ENCODE measurements at places on chromosomes 5 and 9.

DNA sequence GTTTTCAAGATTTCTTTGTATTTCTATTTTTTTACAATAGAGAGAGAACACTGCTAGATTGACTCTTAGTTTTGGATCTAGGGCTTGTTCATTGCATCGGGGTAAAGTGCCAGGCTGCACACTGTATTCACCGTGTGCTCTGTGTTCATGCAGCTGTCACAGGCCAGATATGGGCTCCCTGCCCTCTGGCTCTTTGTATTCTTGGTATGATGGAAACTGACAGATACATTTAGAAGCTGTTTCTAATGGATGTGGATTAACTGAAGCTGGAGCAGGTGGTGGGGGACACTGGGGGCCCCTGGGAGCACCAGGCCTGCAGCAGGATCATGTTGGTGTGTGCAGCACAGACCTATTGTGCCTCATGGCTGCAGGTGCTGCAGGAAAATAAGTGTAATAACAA lies 28.0 kb downstream of the SLC36A1 start:
- DNase-seq: no peak

DNA sequence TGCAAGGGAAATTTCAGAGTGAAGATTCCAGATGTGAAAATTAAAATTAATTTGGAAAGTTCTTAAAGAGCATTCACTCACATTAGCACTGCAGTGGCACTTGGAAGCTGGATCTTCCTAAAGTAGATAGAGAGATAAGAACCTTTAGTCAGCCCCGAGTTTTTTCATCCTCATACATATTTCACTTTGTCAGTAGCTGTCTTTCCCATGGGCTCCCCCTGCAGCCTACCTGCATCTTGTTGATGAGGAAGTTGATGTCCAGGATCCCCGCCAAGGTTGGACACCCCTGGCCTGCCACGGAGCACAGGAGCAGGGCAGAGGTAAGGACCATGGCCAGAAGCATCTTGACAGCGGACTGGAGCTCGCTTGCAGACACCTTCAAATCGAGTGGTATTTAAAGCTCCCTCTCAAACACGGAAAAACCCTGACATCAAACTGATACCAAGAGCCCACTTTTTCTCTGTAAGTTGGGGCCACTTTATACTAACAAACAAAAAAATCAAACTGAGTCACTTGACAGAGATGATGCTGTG lies at the start of gene IL9:
Gene IL9, minus strand, starts transcription at position 368 of the 533 bp plus-strand sequence. Its CDS starts 25 bp downstream, at position 343.
- no peak for DNase-seq

GRCh38 chr5:31809050-31809870 lies 170.3 kb downstream of the PDZD2 start:
- DNase-seq: peak; percentile 82

GRCh38 chr5:16934123-16934522 lies 2.0 kb downstream of the MYO10 start:
- peak; percentile 84 for DNase-seq

GRCh38 chr9:124215956-124216355 lies 41.8 kb upstream of the NEK6 start:
- DNase-seq: no peak

- no peak for DNase-seq
Measured at GRCh38 chr5:92704590-92704989, 876.4 kb downstream of the NR2F1-AS1 start.

DNA sequence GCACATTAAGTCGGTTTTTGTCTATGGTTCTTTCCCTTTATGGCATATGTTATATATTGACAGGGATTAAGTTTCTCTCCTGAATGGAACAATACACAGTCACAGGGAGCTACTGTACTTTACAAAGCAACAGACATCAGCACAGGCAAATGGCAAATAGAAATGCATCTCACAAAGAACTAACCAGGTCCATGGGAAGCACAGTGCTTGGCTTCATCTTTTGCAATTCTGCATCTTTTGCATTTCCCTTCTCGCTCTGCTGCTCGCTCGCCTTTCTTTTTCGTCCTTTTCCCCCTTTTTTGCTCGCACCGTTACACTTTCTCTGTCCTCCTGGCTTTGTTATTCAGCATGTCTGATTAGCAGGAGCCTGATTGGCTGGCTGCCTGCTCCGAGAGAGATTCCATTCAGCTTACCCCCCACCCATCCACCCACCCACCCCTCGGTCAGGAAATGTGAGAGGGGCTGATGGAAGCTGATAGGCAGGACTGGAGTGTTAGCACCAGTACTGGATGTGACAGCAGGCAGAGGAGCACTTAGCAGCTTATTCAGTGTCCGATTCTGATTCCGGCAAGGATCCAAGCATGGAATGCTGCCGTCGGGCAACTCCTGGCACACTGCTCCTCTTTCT lies at the start of gene ADAMTSL1:
Gene ADAMTSL1, plus strand, starts transcription at position 502 of the 628 bp plus-strand sequence. Its CDS starts 80 bp downstream, at position 582.
- DNase-seq: no peak

DNA sequence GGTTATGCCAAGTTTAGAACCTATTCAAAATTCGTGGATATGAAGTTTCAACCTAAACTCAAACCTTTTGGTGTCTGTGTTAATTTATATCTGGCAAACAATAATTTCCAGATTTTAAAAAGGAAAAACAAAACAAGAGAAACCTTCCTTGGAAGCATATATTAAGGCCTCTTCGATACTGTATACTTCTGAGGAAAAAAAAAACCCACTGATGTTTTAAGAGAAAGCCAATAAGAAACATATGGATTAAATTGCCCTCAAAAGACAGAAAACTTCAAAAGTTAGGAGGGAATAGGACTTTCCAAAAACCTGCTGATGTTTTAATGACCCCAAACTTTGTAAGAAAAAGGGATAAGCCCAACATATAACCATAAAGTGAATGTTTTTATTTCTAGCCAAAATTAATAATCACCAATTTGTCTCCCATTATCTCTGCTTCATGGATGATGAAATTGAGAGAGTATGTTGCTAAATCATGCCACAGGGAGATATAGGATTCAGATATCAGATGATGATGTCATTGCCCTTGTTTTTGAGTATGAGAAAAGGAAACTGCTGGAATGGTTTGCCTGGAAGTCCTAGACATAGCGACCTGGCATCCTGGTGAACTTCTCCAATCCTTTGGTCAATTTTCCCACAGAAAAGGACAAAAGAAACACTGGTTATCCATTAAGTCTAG lies 423.9 kb downstream of the DMRT2 start:
- DNase-seq: no peak

GRCh38 chr9:136599074-136599531 lies 53.3 kb upstream of the NOTCH1 start:
- DNase-seq: no peak

DNA sequence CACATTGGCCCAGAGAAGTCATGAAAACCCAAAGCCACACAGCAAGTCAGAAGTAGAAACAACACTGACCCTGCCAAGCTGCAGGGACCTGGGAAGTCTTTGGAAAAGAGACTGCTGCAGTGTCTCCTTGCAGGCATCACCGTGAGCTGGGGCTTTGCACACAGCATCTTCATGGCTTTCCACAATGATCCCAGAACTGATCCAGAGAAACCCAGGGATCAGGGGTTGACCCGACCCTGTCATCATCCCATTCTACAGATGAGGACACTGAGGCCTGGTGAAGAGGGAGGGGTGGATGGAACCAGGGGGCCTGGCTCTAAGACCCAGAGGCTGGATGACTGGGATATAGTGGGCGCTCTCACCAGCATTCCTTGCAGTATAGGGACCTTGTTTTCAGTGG lies 4.3 kb upstream of the FAM78A start:
- no peak for DNase-seq

GRCh38 chr5:134547066-134547465 lies 21.6 kb downstream of the JADE2 start:
- DNase-seq: no peak

DNA sequence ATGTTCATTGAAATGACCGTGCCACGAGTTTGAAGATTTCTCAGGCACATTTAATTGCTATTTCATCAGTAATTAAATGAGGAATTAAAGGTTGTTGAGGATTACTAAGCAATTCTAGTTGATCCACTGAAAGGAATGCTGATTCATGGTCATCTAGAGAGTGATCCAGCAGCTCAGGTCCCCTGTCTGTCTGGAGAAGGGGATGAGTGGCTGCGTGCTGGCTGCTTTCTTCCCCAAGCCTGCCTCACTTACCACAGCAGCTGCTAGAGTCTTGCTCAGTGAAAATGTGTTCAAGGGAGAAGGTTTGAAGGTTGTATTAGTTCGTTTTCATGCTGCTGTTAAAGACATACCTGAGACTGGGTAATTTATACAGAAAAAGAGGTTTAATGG lies 7.8 kb upstream of the TGFBI start:
- no peak for DNase-seq

GRCh38 chr5:158899211-158899610 lies 200.5 kb downstream of the EBF1 start:
- no peak for DNase-seq

Data from RWPE1 (cell line).